ENCODE measurements at places on chromosomes 2 and 18.

GRCh38 chr2:233023761-233024410 is 8.6 kb upstream of the NEU2 start:
- DNase-seq, result no peak

GRCh38 chr2:232815569-232815968 is 39.2 kb upstream of the KCNJ13 start:
- DNase-seq, result no peak

DNA sequence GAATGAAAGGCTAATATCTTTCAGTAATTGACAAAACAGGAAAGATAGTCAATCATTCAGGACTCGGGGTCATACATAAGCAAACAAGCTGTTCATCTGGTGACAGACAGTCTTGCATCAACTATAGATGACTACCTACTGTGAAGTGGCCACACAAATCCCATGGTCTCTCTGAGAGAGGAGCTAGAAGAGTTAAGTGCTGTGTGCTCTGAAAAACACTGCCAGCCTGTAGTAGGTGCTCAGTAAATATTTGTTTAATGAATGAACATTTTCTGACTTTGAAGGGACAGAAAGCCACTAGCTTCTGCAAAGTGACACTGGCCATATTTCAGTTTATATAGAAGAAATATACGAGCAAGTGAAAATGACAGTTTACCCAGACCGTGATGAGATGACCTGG is 184.0 kb upstream of the CHAC2 start:
- DNase-seq, result no peak

DNA sequence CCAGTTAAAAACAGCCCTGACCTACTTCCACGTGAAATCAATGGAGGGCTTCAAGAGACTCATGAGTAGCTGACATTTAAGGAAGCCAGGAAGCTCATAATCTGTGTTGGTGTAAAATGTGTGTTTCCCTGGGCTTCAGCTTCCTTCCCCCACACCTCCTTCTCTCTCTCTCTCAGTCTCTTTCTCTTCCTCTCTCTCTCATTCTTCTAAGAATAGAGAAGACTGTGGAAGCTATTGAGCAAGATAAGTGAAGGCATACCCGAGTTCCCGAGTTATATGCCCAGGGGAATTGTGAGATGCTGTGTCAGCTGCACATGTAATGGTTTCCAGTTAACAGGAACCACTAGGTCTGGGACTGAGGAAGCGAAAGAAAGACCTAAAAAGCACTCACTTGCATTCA is 199.4 kb downstream of the NYAP2 start:
- no peak for DNase-seq

DNA sequence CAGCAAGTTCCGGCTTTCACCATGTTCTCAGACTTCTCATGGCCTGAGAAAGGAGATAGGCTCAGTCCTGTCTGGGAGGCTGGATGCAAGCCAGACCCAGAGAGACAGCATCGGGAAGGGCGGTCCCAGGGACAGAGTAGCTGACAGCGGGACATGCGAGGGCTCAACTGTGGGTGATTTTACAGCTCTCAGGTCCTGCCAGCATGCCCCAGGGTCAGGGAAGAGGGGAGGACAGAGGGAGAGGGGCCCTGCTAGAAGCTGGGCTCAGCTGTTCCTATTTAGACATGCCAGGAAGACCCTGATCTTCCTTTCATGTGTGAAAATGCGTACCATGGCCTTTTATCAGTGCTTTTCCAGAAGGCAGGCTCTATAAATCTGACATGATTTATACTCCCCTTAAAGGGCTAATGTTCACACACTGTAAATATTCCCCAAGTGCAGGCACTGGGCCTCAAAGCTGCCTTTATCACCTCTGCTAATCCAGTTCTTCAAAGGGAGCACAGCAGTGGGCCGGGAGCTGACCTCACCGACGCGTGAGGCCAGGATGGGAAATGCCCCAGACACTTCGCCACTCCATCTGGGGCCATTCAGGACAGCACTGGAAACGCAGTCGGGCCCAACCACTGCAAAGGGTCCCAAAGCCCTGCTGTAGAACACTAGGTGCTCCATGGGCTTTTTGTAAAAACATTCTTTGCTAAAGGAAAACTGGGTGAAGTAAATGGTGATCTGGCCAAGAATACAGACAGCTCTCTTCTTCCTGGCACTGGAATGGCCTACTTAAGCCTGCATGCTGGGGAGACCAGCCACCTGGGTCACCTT is 96.1 kb upstream of the LMAN1 start:
- no peak for DNase-seq

GRCh38 chr2:136168720-136169119 is 50.8 kb upstream of the CXCR4 start:
- no peak for DNase-seq

All from COR-L47 (cell line).